Dermis microvascular lymphatic vessel endothelial cell (primary cell): ENCODE measurements at places on chromosomes 5 and 9. TPM values are rescaled to one million over a fixed set of nuclear protein-coding genes. Genes with fewer than 3 reads are reported as not detected.
A peak's percentile ranks its signal among the peaks of the same experiment; 100 is the strongest.

TENT4A gene
- 6.9 and 8.0 TPM in 2 replicates for total RNA-seq

DNA sequence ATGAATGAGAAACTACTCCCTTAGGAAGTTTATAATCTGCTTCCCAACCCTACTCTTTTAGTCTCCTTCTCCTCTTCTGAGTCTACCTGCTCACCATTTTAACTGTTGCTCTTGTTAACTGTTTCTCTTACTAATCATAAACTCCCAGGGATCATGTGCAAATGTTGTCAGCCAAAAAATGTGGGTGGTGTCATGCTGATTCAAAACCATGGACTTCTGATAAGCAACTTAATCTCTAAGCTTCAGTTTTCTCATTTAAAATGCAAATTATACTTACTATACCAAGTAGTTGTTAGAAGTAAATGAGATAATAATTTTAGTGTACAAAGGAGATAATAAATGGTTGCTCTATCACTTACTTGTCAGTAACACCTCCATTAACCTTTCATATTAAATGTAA lies 45.9 kb upstream of the TLX3 start:
- DNase-seq: no peak

- no peak for DNase-seq
Observed at GRCh38 chr5:66737096-66737495, 140.9 kb downstream of the MAST4 start.

- no peak for DNase-seq
Observed at GRCh38 chr5:115639377-115639776, 13.5 kb upstream of the TMED7 start.

CAVIN4 gene
- 1.2 and 2.3 TPM in 2 replicates for total RNA-seq

GRCh38 chr5:130488252-130488651 lies 584.0 kb downstream of the CHSY3 start:
- no peak for DNase-seq

DNA sequence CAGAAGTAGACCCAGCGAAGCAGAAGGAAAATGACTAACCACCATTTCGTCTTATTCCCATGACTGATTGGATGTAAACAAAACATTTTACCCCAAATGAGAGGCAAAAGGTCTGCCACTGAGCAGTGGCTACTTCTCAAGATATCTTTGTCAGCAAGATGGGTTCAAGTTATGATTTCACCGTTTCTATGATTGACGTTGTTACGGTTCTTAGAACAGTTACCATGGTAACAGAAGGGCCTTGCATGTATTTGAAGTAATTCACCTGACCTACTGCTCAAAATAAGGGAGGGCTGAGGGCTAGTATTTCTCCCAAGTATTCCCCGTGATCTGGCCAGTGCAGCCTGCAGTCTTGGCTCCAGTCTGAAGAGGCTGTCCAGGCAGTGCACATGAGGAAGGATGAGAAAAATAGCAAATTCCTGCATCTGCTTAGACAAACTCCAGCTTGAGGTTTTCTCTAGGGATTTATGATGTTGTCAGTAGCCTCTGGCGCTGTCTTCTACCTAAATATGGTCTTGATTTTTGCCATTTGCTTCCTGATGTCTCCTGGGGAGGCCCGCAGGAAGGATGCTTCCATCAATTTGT lies 372.7 kb downstream of the TMEM38B start:
- no peak for DNase-seq

- DNase-seq: peak; percentile 25
Observed at GRCh38 chr5:58410441-58410840, 49.4 kb downstream of the PLK2 start.

GRCh38 chr5:60583616-60584015 lies 116.3 kb downstream of the DEPDC1B start:
- no peak for DNase-seq

CTXN3 gene
- total RNA-seq: not detected in 2 replicates

TXNDC8 gene
- total RNA-seq: not detected in 2 replicates

DNA sequence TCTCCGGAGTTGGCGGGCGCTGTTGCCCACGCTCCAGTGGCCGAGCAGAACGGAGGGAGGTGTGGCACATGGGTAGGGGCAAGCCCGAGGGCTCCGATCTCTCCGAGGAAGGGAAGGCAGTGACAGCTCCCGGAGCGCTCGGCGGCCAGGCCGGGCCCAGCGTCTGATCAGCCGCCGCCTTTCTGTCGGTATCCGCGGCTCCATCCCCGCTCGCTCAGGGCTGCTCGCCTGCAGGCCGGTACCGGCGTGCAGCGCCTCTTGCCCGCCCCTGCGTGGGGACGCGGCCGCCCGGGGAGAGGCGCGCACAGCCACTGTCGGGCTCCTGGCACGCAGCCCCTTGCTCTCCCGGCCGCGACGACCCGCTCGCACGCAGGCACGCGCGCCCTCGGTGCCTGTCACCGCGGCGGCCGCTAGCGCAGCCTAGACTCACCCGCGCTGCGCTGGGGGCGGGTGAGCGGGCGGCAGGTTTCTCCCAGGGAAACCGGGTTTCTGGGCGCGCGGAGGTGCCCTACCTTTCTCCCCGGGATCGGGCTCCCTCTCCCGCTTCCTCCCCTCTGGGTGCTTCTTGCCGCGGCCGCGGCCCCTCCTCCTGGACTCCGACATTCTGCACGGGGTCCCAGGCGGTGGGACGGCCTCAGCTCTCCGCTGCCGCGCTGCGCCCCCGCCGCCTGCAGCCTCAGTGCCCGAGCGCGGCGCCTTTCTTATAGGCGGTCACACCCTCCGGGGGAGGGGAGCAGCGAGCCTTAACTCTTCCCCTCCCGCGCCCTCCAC lies 108.4 kb downstream of the PSD2 start:
- peak; percentile 6 for DNase-seq

DNA sequence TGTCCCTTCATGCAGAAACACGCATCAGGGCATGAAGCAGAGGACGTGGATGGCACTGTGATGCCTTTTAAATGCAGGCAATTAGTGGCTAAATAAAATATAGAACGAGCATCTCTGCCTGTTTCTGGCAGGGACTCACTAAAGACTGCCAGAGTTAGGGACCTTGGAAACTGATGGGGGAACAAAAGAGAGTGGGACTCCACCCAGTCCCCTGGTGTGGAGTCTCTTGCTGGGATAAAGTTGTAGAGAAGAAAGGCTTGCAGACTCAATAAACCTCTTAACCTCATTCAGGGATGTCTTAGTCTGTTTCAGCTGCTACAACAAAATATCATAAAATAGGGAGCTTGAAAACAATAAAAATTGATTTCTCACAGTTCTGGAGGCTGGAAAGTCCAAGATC lies 87.6 kb upstream of the ARAP3 start:
- no peak for DNase-seq

FABP6 gene
- not detected in 2 replicates for total RNA-seq
